ENCODE measurements at places on chromosomes 3 and 15.

- DNase-seq, result no peak
Observed at GRCh38 chr15:100898661-100899462, 19.2 kb downstream of the ALDH1A3 start.

DNA sequence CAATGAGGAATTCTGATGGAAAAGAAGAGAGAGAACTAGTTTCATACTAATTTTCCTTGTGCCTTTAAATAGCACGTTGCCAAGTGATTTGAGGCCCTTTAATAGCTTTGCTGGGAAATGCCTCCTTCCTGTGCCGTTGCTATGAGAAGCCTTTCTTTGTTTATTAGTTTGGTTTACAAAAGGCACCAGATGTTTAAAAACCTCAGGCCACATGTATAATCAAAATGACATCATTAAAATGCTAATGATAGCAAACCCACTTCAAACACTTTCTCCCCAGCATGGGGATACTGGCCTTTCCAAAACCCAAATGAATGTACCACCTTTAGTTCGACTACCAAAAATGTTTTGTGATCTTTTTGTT is 50.0 kb upstream of the TBC1D23 start:
- DNase-seq, result no peak

DNA sequence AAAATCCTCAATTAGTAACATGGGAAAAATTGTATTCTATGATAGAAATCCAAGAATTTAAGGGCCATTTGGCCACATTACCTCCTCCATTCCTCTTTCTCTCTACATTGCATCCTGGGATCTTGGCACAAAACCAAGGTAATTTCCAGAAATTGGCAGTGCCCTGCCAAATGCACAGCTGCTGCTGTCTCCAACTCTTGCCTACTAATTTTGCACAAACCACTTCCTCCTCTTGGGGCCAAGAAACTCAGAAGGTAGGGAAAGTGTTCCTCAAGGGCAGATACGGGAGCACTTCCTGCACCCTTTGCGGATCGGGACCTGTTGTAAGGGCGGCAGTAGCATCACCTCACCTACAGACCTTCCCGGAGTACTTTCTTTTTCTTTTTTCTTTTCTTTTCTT is 57.8 kb downstream of the MAP3K13 start:
- no peak for DNase-seq

- DNase-seq, result no peak
Observed at GRCh38 chr3:106842151-106842550, 535.1 kb upstream of the CCDC54 start.

DNA sequence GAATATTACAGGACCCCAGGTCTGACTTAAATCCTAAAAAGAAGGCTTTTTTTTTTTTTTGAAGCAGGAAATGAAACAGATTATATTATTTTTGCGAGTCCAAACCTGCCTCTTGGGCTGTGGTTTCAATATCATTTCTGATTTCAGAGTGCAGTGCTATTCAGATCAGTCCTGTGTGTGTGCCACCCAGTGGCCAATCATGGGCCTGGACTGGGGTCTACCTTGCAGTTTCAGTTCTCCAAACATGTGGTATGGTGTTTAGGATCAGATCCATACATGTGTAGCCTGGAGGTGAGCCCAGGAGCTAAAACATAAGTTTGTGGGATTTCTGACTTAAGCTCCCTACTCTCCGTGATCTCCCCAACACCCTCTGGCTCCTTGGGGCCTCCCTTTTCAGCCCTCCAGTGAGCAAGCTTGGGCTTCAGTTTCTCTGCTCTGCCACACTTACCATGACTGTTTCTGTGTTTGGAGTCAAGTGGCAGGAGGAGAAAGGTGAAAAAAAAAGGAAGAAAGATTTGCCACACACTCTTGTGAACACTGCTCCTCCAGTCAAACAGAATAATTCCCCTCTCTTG is 12.1 kb upstream of the THSD4 start:
- DNase-seq, result no peak

All from nucleus accumbens (tissue), 56 donors.